ENCODE measurements at places on chromosomes 11 and 22.

GRCh38 chr11:5524756-5525155 lies 8.3 kb upstream of the UBQLNL start:
- DNase-seq = no peak

DNA sequence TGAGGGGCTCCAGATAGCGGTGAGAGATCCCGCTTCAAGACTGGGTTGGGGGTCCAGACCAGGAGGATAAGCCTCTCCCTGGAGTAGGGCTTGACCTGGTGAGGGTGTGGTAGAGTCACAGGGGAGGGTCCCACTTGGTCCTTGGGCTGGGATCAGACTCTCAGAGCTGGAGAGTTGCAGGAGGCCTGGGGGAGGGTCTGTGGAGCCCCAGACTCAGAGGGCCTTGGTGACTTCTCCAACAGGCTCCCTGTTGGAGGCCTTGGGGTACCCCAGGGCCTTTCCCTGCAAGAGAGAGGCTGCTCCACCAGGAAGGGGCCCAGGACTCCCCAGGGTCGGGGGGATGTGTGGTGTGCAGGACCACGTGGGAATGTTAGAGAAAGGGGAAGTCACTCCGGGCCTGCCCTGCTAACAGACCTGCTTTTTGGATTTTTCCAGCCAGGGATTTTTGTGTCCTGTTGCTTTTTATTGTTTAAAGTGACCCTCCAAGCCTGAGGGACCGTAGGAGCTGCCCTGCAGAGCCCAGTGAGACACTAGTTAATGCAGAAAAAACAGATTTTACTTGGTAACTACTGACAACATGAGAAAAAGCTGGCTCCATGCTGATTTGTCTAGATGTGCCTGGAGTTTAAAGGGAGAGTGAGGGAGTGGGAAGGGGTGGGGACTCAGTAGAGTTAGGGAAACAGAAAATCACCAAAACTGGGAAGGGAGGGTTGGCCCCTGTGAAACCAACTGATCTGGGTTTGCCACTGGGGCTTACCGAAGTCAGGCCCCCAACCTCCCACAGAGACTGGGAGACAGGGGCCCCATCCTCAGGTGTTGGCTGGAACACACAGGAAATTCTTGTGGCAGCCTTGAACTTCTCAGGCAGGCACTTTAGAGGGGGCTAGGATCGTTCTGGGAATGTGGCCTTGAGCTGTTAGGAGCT lies 801 bp upstream of the TXNRD2 start:
- DNase-seq = peak; percentile 53

- no peak for DNase-seq
These were observed 398 bp upstream of the CRACR2B start for GRCh38 chr11:827146-827896.

DNA sequence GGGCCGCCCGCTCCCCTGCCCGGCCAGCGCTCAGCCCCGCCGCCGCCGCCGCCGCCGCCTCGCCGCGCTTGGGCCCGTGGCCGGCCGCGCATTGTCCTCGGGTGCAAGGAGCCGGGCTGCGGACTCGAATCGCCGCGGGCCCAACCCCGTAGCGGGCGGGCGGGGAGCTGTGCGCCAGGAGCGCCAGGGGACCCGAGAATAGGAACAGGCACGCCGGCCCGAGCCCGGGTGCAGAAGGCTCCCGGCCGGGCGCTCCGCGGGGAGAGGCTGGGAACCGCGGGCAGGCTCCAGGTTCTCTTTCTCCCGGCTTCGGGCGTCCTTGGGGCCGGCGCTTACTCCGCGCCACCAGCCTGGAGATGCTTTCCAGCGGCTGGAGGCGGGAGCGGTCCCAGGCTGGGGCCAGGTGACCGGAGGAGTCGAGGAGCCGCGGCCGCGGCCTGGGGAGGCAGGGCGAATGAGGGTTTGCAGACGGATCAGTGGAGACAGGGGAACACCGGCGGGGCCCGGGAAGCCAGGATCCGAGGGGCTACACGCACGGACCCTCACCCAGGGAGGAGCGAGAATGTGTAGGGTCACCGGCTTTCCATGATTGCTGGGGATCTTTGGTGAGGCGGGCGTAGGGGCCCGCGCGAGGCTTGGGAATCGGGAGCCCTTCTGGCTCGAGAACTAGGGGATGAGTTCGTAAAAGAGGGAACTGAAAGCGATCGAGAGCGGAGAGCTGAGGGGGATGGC lies 726 bp downstream of the PKNOX2 start:
- no peak for DNase-seq

DNA sequence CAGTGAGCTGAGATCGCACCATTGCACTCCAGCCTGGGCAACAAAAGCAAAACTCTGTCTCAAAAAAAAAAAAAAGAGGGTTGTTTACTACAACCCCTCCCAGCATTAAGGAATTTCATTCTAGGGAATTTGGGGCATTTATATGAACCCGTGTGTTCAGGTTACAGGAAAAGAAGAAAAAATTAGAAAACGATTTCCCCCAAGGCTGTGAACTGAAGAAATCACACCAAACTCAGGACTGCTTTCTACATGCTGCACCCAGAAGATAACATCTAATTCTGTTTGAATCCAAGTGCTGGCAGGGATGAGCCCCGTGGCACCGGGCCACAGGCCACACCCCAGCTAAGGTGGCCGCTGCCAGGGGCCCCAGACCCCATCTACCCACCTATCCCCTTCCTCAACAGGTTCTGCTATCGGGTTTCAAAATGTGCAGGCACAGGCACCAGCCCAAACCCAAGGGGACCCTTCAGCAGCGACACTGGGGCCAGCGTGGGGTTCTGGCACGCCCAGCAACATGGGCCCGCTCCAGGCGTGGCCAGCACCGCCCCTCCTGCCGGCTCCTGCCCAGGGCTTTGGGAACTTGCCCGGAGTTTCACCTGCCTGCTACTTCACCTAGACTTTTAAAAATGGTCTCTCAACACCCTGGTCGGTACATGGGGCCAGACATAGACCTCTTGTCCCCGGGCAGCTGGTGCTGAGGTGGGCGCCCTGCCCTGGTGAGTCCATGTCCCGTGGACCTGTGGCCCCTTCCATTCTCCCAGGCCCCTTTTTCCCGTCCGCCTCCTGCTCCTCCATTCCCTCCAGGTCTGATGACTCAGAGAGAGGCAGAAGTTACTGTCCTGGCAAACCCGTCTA lies 11.8 kb downstream of the CELSR1 start:
- DNase-seq = no peak

DNA sequence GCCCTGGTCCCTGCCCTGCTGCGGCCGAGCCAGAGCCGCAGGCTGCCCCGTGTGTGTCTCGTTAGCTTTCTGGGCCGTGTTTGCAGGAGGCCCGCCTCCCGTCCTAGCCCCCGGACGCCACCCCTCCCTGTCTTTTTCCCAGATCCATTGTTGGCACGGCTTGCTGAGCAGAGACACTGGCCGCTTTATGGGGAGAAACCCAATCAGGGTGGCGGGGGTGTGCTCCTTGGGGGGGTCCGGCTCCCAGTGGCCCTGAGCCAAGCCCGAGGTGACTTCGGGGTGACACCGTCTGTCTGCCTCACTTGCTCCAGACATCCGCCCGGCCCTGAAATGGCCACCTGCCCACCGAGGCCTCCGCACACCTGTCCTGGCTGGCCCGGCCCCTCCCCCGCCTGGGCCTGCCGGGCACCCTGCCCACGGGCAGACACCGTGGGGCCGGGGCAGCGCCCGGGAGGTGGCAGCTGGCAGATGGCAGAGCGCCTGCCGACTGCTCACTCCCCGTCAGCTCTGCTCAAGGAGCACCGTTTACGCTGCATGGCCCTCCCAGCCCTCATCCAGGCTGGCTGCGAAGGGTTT lies 43.1 kb upstream of the PPARA start:
- no peak for DNase-seq

DNA sequence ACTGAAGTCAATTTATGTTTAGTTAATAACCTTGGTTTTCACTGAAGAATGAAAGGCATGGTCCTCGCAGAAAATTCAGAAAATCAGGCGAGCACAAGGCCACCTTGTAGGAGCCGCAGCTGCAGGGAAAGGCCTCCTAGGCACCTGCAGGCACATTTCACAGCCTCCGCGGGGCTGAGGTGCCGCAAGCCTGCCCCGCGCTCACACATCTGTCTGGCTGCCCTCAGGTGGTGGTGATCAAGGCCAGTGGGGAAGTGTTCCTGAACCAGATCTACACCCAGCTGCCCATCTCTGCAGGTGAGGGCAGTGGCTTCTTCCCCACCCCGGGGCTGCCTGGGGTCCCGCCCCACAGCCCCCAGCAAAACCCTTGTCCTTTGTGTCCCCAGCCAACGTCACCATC lies 10.5 kb downstream of the MUC5AC start:
- DNase-seq = no peak

GRCh38 chr22:49203859-49204598 lies 623.6 kb downstream of the BRD1 start:
- no peak for DNase-seq

GRCh38 chr11:81380395-81380794 lies 1353.3 kb downstream of the FAM181B start:
- no peak for DNase-seq

- no peak for DNase-seq
These were observed 9.0 kb upstream of the AGBL2 start for GRCh38 chr11:47724041-47724729.

DNA sequence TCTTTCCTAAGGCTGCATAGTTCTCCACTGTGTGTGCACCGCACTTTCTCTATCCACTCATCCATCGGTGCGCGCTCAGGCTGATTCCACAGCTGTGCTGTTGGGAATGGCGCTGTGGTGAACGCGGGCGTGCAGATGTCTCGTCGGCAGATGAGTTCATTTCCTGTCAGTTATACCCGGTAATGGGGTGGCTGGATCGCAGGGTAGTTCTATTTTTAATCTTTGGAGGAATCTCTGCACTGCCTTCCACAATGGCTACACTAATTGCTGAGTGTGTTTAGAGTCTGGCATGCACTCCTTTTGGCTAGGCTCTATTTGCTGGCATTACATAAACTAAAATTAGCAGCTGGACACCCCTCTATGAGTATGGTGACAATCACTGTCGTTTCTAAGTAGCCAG lies 27.9 kb upstream of the KRTAP5-7 start:
- no peak for DNase-seq

DNA sequence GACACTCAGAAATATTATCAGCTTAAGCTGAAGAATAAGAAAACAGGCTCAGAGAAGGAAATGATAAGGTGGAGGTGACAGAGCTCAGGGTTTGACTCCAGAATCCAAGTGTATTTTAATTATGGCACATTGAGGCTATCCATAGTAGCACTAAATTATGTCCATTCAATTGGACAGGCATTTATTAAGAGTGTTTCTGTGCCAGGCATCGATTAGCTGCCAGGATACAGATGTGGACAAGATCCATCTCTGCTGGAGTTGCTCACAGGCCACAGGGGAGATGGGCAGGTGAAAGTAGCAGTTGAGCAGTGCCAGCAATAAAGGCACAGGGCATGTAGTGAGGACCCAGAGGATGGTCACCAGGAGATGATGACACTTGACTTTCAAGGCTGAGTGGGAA lies 592.5 kb downstream of the INSC start:
- no peak for DNase-seq

DNA sequence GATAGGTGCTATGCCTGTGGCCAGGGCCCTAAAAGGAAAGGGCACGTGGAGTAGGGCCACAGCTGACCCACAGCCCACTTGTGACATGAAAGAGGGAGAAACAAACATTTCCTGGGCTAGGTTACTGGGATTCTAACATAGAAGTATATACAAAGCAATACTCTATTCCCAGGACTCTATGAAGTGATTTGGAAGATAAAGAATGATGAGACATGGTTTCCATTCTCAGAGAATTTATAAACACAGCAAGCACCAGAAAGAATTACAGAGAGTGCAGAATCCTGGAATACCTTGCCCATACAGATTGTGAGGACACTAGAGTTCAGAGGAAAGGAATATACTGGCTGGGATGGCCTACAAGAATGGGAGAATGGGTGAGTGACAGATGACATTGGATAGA lies 86.4 kb downstream of the KIRREL3 start:
- DNase-seq = no peak

GRCh38 chr22:30284666-30285065 lies 4.6 kb downstream of the CASTOR1 start:
- no peak for DNase-seq

DNA sequence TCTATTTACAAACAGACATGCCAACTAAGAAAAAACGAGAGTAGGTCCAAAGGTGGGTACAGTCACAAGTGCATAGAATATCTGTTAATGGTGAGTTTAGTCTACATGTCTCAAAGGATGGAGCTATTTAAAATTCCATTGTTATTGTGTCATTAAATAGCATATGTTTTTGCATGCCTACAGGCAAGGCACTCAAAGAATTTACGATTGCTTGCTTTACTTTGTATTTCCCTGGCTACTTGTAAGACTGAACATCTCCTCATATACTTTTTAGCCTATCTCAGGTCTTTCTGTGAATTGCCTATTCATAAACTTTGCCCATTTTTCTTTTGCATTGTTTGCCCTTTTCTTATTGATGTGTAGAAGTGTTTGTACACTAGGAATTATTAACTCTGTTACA lies 39.7 kb downstream of the DEUP1 start:
- no peak for DNase-seq

- no peak for DNase-seq
These were observed 36.4 kb downstream of the PACSIN2 start for GRCh38 chr22:42978453-42979103.

DNA sequence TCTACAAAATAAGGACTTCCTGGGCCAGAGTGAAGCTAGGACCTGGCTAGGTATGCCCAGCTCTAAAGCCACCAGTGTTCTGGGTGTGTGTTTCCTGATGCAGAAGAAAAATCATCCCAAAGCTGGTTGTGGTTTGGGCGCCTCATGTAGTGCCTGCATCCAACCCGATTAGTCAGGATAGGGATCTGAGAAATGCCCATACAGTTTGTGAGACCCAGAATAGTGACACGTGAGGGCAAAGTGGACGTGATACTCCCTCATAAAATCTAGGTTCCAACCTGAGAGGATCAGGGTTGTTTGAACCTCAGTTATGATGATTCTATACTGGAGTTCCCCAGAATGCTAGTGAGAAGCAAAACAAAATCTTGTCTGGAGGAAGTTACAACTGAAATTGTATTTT lies 238.4 kb downstream of the TBC1D22A start:
- no peak for DNase-seq

GRCh38 chr11:69515271-69516245 lies 34.1 kb downstream of the LINC01488 start:
- DNase-seq = no peak

GRCh38 chr22:39528080-39528661 lies 4.4 kb downstream of the RPS19BP1 start:
- DNase-seq = no peak

- no peak for DNase-seq
These were observed 114.1 kb upstream of the CLPB start for GRCh38 chr11:72548463-72548862.

DNA sequence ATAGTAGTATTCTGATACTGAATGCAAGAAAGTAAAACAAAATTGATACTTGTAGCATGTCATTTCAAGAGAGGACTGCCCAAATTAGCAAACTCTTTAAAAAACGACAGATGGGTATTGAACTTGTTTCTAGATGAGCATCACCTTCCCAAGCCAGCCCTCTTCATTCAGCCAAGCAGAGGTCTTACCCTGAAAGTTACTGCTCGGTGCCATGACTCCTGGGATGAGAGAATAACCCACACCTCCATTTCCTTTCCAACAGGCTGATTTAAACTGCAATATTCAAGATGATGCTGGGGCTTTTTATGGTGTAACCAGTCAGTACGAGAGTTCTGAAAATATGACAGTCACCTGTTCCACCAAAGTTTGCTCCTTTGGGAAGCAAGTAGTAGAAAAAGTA lies 84.5 kb upstream of the RASSF10 start:
- DNase-seq = no peak
